ENCODE measurements at places on chromosomes 16 and 17.

DNA sequence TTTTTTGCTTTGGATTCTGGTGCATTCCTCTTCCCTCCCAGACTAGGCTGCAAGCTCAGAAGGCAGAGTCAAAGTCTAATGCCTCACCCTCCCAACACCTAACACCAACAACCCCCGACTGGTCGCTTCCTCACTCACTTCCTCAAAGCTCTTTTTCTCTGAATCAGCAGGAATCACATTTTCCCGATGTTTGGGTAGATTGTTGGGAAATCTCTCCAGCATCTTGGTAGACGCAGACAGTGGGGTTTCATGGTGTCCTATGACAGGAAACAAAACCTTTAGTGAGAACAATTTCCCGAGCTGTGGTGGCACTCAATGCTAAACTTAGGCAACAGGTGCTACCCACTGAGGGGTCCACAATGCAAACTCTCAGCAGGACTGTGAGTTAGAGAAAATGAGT lies 39.9 kb upstream of the ICAM2 start:
- DNase-seq = no peak

DNA sequence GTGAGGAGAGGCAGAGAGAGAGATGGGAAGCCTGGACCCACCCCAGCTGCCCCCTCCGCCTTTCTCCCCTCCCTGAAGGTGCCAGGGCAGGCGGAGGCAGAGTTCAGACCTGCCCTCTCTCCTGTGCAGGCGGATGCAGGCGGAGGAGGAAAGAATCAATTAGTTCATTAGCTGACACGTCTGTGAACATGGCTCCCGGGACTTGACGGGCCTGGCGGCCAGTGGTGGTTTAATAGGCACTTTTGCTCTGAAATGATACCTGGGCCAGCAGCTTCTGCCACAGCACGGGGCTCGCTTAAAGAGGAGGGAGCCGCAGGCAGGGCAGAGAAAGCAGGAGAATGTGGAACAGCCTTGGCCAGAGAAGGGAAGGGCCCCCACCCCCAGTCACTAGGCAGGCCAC lies 98.1 kb downstream of the SDK2 start:
- no peak for DNase-seq

DNA sequence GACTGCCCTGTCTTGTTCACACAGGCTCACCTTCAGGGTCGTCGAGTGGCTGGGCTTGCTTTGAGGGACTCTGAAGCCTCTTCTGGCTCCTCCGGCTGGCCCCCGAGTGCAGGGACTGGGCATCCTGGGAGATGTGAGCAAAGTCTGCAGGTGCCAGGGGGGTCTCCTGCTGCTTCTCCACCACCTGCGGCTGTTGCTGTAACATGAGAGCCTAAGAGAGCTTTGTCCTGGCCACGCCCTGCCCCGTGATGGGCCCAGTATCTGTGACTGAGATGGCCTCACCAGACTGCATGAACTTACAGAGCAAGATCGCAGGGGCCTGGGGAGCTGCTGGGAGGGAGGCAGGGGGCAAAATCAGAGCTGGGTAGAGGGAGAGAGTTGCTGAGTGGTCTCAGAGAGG lies 12.5 kb downstream of the ERN2 start:
- no peak for DNase-seq

DNA sequence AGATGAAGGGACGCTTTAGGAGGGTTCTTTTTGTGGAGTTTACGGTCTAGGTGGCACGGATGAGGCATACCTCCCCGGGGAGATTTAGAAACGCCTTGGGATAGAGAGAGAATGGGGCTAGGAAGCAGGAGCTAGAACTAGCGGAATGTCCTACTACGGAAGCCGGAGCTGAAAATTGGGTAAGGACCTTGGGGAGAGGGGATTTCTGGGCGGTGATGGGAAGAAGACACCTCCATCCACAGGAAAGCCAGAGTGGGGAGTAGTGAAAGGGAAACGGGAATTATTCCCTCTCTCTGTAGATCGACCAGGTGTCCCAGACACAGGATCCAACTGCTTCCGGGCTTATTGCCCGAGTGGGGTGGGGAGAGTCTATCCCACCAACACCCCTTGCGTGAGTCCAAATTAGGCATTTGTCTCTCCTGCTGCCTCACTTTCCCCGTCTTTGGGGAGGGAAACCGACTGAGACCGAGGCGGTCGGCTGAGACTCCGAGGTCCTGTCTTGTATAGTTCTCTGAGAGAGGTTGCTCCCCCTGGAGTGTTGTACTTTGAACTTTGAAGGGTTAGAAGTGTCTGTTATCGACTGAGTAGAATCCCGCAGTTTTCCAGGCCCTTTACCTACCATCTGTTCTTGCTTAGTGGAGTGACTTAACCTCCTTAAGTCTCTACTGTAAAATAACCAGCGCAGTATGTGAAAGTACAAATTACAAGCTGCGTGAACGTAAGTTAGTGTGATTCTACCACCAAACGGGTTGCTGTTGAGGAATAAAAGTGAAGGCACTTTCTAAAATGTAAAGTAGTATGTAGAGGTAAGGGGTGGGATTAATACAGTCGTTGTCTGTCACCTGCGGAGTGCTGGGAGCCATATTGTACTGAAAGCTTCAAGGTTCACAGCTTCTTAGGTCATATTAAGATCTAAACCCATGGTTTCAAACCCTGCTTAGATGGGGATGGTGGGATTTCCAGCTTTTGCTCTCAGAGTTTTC lies 1.0 kb downstream of the RSPRY1 start:
- DNase-seq = no peak

DNA sequence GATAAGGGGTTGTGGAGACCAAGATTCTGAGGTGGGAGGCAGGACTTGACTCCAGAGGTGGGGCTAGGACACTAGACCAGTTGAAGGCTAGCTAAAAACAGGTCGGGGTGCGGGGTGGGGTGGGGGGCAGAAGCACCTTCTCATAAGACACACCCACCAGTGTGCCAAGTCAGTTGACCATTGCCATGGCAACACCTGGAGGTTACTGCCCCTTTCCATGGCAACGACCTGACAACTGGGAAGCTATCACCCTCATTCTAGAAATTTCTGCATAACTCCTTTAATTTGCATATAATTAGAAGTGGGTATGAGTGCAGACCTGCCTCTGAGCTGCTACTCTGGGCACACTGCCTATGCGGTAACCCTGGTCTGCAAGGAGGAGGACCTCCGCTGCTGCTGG lies 53.9 kb upstream of the ALOX12 start:
- no peak for DNase-seq

- no peak for DNase-seq
Measured at GRCh38 chr17:13003454-13003851, 14.4 kb downstream of the ELAC2 start.

GRCh38 chr16:15686287-15686686 lies 36.2 kb downstream of the NDE1 start:
- no peak for DNase-seq

DNA sequence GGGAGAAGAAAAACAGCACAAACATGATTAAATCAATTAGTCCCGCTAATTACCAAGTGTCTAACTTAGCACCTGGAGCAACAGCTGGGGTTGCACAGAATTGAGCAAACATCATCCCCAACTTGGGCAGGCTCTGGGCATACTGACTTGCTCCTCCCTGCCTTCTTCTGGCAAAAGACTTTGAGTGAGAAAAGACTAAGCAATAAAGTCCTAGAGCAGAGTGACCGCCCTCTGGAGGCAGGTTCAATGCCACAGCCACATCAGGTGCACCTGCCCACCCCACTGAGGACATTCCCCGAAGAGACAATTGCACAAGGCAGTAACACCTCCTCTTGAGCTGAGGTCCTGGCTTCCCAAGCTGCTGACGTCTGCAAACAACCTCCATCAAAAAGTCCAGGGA lies 358.3 kb downstream of the SOX9 start:
- DNase-seq = no peak

DNA sequence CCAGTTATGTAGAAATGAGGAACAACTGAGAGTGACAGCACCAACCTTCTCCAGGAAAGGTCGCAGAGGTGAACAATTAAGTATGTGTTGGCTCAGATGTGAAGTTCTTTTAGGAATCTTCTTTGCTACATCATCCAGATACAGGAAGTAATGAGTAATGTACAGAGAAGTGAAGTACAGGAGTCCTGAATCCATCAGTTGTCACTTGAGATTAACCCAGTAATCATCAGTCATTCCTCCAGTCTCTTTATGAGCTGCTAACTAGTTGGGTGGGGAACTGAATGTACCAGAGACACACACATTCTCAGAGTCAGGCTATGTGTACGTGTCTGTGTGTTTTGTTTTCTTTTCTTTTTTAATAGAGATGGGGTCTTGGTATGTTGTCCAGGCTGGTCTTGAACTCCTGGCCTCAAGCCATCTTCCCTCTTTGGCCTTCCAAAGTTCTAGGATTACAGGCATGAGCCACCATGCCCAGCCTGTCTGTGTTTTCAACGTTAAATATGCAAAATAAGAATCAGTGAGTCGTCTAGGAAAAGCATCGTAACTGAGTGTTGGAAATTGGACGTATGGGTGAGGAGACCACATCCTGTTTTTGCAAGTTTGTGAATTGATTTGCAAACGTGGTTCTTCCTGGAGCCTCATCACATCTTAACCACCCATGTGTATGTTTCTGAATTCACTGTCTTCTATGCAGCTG lies 19.9 kb downstream of the ZNF200 start:
- DNase-seq = no peak

DNA sequence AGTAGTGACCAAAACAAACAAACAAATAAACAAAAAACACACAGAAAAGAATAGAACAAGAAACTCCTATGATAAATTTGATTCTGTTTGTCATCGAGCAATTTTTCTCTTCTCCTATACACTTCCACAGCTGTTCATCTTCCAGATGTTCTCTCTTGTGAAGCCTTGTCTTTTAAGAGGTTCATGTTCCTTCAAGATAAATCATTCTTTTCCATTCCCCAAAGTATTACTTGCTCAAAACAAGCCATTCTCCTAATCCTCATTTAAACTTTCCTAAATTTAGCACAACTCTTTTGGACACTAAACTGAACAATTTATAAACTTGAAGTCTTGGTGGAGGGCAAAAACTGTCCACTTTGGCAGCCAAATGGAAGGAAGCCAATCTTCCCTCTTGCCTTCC lies 103.3 kb downstream of the ABCA8 start:
- no peak for DNase-seq

DNA sequence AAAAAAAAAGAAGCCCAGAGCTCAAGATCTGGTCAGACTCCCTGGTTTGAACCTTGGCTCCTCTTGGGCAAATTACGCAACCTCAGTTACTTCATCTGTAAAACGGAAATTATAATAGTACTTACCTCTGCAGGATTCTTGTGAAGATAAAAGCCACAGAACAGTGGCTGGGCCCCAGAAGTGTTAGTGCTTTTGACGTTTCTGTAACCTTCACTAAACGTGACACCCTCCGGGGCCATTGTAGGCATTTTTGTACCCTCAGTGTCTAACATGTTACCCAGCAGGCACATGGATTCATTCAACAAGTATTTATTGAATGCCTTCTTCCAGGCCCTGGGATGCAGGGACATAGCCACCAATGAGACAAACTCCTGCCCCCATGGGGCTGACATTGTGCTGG lies 58.0 kb downstream of the PITPNC1 start:
- DNase-seq = no peak

DNA sequence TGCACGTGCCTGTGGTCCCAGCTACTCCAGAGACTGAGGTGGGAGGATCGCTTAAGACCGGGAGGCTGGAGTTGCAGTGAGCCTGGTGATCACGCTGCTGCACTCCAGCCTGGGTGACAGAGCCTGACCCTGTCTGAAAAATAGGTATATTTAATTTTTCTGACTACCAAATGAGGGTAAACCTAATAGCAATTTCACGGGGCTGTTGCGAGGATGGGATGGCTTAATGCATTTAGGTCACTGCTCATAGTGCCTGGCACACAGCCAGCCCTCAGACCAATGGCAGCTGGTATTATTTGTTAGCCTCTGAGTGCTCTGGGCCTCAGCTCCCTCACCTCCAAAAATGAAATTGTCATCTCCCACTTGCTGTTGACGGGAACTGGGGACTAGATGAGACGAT lies 5.9 kb upstream of the CDIP1 start:
- no peak for DNase-seq

Measured in GM12891 (cell line).